ENCODE measurements at places on chromosomes 3 and 15.
A peak's percentile ranks its signal among the peaks of the same experiment; 100 is the strongest.

- DNase-seq = no peak
These were observed 600 bp upstream of the CHRNA5 start for GRCh38 chr15:78564743-78565096.

- DNase-seq = no peak
These were observed 81.5 kb downstream of the SMAD3 start for GRCh38 chr15:67146875-67147381.

GRCh38 chr3:139455206-139455605 is 21.1 kb downstream of the RBP2 start:
- no peak for DNase-seq

DNA sequence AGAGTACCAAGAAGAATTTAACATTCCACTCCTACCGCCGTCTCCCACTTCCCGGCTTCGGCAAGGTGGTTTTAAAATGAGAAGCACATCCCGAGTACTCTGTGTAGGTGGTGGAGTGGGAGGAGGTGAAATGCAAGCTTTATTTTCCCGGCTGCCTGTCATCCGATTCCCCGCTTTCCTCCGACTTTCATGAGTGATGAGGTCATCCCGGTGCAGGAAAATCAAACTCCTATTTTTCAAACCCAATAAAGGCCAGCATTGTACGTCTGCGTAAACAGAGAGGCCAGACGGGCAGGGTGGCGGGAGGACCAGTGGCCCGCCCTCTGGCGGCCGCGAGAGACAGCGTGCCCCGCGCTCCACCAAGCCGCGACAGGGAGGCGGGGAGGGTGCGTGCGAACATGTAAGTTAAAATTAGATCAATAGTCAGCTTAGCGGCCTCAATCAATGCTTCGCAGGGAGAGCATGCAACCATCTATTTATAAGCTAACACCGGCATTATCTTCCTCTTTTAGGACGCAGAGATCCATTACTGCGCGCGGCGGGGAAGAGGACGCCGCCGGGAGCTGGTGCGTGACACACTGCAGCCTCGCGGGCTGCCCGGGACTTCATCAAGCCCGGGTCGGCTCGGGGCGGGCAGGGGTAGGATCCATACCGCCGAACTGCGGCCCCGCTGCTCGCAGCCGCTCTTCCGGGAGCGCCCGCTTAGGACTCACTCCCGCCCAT is 163.3 kb downstream of the CD47 start:
- DNase-seq = peak; percentile 85

DNA sequence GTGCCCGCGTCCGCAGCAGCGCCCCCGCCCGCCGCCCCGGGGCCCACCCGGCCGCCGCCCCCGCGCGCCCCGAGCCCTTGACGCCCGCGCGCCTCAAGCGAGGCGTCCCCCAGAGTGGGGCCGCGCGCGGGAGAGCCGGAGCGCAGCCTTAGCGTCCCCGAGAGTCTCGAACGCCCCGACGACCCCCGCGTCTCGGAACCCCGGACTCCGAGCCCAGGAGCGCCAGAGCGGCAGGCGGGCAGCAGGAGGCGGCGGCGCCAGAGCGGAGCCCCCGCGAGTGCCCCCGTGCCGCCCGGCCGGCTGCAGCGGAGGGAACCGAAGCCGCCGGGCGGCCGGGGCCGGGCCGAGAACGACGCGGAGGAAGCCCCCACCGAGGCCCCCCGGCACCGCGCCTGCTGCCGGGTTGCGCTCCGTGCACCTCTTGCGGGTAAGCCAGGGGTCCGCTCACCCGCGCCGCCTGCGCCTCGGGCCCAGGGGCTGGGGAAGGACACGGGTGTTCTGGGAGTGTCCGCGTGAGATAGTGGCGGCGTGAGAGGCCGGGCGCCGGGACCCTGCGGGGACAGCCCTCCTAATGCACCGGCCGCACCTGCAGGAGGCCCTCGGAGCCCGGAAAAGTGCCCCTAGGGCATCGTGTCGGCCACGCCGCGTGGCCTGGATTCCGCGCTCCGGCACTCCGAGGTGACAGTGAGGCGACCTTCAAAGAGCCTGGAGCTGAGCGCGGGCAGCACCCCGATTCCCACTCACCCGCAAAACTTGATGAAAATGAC is 52.0 kb upstream of the ULK4 start:
- DNase-seq = no peak

DNA sequence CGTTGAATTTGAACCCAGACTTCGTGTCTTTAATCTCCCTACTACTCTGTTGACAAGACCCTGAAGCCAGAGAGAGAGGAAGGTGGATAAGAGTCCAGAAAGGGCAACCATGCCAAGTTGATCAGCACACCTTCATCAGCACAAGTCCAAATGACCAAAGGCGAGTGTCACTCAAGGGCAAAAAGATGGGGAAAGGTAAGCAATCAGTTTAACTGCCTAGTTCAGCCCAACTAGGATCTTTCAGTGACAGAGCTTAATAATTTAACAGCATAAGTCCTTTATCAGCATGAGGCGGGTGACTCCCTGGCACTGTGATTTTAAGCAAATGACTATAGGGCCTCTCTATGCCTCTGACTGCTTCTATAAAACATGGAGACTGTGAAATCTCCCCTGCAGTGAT is 6.2 kb downstream of the SUCLG2 start:
- DNase-seq = no peak

- peak; percentile 69 for DNase-seq
These were observed 117.5 kb downstream of the PDCD6IP start for GRCh38 chr3:33915796-33916546.

DNA sequence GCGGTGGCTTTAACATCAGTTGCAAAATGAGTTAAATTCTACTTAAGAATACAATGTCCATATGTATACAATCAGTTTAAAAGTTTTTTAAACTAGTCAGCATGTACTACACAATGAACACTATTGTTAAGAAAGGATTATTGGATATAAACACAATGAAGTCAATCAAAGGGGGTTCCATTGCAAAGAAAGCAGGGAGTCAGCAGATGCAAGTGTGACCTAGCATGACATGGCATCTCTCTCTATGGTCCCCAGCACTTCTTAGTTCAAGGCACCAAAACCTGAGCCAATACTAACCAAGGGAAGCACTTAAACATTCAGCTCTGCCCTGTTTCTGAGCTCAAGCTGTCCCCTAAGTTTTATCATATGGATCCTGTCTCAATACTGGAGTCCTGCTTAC is 17.0 kb downstream of the KLHL6 start:
- no peak for DNase-seq

DNA sequence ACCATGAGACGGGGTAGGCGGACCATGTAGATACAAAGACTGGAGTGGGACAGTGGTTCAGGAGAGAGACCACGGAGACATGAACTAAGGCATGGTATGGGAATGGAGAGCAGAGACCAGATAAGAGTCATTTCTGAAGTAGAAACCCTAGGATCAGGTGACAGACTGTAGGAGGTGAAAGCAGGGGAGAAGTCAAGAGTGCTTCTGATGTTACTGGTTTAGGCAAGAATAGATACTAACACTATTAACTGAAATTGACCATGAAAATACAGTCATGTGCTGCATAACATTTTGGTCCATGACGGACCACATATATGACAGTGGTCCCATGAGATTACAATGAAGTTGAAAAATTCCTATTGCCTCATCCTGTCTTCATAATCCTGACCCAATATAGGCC is 41.7 kb downstream of the RASGRP1 start:
- no peak for DNase-seq

- no peak for DNase-seq
These were observed 179.7 kb upstream of the ROBO1 start for GRCh38 chr3:79947469-79947868.

GRCh38 chr3:130851277-130851676 is 42.6 kb upstream of the ATP2C1 start:
- DNase-seq = no peak

GRCh38 chr15:95304151-95304946 is 1026.2 kb upstream of the NR2F2 start:
- DNase-seq = no peak

GRCh38 chr3:190983875-190984274 is 121.4 kb upstream of the GMNC start:
- no peak for DNase-seq

- DNase-seq = no peak
These were observed 24.5 kb downstream of the TIGIT start for GRCh38 chr3:114318295-114318694.

All from SK-N-DZ (cell line).